ENCODE measurements at places on chromosomes 6 and 20.

- no peak for DNase-seq
These were observed 130.5 kb downstream of the VEGFA start for GRCh38 chr6:43900560-43900915.

DNA sequence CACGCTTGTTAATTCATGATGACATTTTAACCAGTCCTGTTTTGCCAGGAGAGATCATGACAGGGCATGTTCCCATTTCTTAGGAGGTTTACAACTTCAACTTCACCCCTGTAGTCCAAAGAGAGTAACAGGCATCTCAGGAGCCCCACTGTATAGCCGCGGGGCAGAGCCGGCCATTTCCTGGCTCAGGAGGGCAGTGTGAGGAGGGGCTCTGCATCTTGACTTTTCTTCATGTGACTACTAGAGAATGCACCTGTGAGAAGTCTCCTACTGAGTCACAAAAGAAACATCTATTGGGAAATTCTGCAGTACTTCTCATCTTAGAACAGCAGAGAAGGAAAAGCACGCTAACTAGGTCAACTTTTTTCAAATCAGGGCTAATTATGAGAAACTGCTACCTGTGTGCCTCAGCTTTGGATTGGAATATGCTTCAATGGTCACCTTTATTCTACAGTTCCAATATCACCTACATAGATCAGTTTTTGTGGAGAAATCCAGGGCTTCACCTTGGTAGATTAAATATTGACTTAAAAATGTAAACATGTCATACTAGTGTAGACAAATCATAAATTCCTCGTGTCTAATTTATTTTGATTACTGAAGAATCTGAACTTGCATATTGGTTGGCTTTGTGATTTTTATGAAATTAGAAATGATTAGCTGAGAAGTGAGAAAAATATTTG is 28.6 kb upstream of the SIM1 start:
- DNase-seq: no peak

DNA sequence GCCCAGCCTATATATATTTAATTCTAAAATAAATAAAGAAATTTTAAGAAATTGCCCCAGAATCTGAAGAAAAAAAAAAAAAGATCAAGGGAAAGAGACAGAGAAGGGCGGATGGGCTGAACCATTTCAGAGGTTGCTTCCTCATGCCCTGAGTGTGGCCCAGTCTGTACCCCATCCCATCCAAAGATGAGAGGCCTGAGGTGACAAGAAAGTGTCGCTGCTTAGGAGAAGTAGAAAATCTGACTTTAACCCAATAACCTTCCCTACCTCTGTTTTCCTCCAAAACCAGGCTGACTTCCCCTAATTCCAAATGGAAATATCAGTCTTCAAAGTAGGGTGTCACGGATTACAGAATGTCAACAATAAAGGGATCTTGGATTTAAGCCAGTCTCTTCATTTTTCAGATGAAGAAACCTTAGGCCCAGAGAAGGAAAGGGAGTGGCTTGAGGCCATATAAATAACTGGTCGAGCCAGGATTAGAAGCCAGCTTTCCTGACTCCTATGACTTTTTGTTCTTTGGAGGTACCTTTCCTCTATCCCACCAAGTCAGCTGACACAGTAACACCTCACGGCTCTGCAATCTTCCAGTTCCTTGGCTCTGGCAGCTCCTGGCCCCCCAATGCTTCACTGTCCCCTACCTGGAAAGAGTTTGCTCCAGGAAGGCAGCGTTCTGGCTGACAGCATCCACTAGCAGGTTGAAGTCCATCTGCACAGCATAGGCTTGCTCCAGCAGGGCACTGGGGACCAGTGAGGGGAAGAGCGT is 10.1 kb downstream of the GSS start:
- no peak for DNase-seq

DNA sequence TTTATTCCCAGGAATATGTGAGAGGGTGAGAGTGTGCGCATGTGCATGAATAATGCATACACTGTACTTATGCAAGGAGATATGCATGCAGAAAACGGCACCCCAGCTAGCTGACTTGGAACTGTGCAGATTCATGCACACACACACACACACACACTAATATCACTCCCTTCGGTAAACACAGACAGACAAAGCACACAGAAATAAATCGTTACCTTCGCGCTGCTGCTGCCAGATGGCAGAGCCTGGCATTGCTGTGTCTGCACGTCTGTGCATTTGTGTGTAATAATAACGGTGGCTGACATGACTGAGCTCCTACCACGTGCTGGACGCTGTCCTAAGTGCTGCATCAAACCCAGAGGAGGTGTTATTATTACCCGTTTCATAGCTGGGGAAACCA is 36.8 kb downstream of the PREX1 start:
- no peak for DNase-seq

DNA sequence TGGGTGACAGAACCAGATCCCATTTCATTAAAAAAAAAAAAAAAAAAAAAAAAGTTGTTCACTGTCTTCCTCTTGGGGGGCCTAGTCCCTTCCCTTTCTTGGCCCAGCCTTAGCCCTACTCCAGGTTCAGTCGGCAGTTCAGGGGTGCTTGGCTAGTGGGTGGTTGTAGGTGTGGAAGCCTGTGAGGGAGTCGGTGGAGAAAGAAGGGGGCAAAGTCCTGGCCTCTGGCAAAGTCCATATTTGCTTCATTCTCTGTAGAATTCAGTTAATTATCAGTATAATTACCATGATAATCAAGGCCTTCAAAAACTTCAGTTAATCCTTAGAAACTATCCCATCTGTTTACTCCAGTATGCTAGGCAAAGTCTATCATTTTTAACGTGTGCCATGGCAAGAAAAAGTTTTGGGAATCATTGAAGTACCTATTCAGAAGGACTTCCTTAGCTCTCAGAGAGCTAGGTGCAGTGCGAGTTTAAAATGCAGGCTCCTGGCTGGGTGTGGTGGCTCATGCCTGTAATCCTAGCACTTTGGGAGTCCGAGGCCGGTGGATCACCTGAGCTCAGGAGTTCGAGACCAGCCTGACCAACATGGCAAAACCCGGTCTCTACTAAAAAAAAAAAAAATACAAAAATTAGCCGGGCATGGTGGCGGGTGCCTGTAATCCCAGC is 205.7 kb upstream of the ARG1 start:
- no peak for DNase-seq

- no peak for DNase-seq
These were observed 10.1 kb downstream of the SLC22A2 start for GRCh38 chr6:160248538-160248937.

GRCh38 chr6:166997768-166998255 is 1.4 kb upstream of the CEP43 start:
- peak; percentile 61 for DNase-seq

- no peak for DNase-seq
These were observed 179.4 kb downstream of the KIF16B start for GRCh38 chr20:16393836-16394235.

GRCh38 chr6:149234051-149234962 is 83.2 kb upstream of the TAB2 start:
- DNase-seq: peak; percentile 38

DNA sequence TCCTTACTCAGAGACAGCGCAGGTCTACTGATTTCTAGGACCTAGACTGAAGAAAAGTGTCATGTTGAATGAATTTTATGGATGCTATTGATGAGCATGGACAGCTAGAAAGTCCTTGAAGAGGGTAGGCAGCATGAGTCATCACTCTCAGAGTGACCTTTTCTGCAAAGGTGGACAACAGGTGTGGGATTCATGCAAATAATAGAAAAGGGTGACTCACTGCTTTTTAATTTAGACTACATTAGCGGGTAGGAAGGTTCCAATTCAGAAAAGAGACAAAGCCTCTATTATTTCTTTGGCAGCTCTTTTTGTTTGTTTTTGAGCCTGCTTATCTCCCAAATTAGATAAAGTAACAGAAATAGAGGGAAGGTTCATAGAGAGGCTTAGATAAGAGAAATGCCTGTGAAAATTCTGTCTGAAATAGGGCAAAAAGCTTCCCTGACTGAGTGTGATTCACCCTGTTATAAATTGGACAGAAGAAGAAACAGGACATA is 191.4 kb downstream of the TENT5A start:
- no peak for DNase-seq

- DNase-seq: no peak
These were observed 557.8 kb upstream of the SLC35B3 start for GRCh38 chr6:8993111-8993510.

DNA sequence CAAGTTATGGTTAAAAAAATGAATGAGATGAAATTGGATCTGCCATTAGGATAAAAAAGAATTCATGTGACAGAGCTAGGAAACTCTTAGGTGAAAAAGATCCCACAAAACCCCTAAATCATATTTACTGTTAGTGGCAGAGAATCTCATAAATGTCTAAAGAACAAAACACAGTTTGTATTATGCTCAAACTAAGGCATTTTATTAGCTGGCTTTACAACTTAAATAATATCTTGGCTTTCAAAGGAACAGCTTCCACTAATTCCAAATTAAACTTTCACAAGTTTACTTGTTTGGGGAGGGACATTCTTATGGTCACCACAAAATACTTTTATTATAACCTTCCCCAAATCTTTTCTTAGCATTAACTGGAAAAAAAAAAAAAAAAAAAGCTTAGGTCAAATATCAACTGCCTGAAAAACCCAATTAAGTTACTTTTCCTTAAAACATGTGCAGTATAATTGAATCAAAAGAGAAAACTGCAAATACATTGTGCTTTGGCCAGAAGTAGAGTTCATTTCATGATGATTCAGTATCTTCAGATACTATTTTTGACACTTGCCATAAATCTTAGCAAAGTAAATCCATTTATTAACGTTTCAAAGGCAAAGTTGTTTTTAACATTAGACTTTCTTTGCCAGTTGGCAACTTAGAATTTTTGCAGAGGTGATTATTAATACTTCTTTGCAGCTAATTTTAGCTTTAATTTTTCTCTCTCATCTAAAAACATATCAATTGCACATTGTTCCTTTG is 14.7 kb upstream of the ALDH8A1 start:
- no peak for DNase-seq

- no peak for DNase-seq
These were observed 3.5 kb upstream of the SLC22A2 start for GRCh38 chr6:160261991-160262680.

DNA sequence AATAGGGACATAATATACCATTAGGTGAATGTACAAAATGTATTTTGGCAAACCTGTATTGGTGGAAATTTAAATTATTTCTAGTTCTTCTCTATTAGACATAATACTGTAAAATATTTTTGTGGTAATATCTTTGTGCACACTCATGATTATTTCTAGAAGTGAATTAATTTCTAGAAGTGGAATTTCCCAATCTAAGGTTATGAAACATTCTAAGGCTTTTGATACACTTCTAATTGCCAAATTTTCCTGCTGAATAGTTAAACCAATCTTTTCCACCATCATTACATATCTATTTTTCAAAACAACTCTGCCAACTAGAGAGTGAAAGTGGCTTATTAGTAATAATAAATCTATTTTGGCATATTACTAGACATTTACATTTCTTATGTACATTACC is 1.8 kb upstream of the CCND3 start:
- DNase-seq: no peak

GRCh38 chr6:56642366-56643261 is at the start of gene DST:
TSS of gene DST (minus strand) at chr6:56642889.
- peak; percentile 94 for DNase-seq

DNA sequence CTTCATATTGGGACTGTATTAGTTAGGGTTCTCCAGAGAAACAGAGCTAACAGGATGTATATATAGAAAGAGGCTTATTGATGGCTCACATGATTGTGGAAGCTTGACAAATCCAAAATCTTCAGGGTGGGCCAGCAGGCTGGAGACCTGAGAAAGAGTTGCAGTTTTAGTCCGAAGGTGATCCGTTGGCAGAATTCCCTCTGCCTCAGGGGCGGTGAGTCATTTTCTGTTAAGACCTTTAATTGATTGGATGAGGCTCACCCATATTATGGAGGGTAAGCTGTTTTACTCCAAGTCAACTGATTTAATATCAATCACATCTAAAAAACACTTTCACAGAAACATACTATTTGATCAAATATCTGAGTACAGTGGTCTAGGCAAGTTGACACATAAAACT is 113.6 kb downstream of the FLRT3 start:
- DNase-seq: no peak

GRCh38 chr6:110221738-110222137 is 41.5 kb downstream of the CDC40 start:
- peak; percentile 1 for DNase-seq

GRCh38 chr6:20085817-20086216 is 126.5 kb downstream of the MBOAT1 start:
- DNase-seq: no peak

DNA sequence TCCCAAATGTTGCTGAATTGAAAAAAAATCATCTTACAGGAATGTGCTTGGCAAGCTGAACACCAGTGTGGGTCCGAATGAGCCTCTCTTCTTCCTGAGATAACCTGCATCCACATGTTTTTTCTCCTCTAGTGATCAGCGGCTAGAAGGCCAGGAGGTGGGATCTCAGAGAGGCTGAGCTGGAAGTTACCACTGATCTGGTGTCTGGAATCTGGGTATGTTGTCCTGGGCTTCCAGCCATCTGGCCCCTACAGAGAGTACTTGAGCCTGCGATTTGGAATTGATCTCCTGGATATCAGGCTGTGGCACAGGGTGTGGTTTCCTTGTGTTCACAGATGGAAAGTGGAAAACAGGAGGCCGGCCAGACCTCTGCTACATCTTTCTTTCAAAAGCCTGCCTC is 35.9 kb downstream of the SULF2 start:
- DNase-seq: peak; percentile 20

GRCh38 chr6:73506246-73506645 is 14.6 kb downstream of the EEF1A1 start:
- no peak for DNase-seq

DNA sequence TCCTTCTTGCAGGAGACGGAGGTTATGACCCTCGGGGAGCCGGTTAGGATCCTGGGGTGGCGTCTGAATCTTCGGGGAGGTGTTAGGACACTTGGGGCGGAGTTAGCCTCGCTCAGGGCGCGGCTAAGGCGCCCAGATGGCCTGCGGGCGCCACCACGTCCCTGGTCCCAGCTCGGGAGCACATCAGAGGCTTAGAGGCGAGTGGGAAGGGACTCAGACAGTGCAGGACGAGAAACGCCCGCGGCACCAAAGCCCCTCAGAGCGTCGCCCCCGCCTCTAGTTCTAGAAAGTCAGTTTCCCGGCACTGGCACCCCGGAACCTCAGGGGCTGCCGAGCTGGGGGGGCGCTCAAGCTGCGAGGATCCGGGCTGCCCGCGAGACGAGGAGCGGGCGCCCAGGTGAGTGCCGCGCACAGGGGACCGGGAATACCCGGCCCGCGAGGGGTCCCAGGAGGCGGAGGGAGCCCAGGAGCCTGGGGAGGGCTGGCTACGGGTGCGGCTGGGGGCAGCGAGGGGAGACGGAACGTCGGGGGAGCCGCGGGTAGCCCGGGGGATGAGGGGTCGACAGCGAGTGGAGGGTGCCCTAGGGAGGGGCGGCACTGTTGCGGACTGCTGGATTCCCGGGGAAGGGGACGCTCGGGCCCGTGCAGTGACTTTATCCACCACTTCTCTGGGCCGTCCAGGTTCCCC is at the start of gene HCK:
HCK (plus strand) TSS at position 153 of the 688 bp plus-strand sequence.
- no peak for DNase-seq

GRCh38 chr6:153013438-153013837 is 10.9 kb upstream of the MTRF1L start:
- DNase-seq: no peak

Measured in fibroblast of skin of right quadriceps (primary cell).